HS-27A (cell line): ENCODE measurements at places on chromosomes 7 and 10.

- DNase-seq = no peak
Measured at GRCh38 chr10:86533328-86533727, 11.7 kb upstream of the WAPL start.

DNA sequence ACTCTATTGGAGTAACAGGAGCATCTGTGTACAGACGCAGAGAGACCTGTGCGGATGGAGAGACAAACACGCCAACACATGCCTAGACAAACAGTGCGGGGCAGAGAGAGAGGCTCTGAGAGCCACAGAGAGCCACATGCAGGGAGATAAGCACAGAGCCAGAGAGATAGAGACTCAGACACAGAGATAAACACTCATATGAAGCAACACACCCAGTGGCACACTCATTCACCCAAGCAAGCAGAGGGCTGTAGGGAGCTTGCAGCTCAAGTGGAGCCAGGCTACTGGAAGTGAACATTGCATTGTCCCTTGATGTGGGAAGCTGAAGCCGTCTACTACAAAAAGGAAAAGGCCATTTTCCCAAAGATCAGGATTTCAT lies 46.6 kb upstream of the PODXL start:
- no peak for DNase-seq

DNA sequence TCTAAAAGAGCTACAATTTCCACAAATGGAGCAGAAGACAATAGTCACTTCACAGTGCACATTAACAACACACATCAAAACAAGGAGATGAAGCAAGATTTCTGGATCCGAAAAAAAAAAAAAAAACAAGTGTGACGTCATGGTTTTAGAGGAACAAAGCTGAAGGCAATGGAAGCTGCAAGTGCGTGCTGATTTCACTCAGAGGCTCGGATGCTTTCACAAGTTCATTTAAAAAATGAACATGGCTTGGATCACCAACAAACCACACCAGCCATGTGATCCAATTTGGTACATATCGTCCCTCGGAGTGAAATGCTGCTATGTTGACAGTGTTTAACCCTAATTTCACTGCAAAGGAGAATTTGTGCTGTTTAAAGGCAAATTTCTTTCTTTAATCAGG lies 337.0 kb upstream of the PRKCQ start:
- no peak for DNase-seq

- DNase-seq = no peak
Measured at GRCh38 chr7:22998519-22998896, 15.4 kb downstream of the HYCC1 start.

DNA sequence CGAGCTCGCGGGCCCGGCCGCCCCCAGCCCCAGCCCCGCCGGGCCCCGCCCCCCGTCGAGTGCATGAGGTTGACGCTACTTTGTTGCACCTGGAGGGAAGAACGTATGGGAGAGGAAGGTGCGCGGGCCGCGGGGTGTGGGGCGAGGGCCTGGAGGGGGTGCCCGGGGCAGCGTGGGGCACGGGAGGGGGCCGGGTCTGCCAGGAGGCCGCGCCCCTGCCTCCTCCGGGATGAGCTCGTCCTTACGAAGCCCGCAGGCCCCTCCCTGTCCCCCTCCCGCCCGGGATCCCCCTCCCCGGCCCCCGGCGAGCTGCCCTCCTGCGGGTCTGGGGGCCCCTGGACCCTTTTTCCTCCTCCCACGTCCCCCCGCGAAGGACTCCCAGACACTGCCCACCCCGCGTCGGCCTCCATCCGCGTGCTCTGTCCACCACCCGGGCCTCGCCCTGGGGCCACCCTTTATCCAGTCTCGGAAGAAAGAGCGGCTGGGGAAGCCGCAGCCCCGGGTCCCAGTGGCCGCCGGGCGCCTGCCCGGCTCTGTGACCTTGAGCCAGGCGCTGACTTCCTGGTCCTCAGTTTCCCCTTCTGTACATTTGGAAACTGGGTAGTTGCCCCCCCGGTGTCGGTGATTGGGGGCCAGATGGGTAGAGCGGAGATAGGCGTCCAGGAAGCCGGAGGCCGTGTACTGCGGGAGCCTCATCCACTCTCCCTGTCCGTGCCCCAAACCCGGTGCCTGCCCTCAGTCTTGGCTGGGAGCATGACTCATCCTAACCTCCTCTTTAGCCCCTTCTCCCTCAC lies 521 bp downstream of the LIMK1 start:
- DNase-seq = no peak

- DNase-seq = no peak
Measured at GRCh38 chr7:91165006-91165845, 99.0 kb upstream of the FZD1 start.

- DNase-seq = no peak
Measured at GRCh38 chr10:46079831-46080585, 33.9 kb upstream of the MSMB start.

DNA sequence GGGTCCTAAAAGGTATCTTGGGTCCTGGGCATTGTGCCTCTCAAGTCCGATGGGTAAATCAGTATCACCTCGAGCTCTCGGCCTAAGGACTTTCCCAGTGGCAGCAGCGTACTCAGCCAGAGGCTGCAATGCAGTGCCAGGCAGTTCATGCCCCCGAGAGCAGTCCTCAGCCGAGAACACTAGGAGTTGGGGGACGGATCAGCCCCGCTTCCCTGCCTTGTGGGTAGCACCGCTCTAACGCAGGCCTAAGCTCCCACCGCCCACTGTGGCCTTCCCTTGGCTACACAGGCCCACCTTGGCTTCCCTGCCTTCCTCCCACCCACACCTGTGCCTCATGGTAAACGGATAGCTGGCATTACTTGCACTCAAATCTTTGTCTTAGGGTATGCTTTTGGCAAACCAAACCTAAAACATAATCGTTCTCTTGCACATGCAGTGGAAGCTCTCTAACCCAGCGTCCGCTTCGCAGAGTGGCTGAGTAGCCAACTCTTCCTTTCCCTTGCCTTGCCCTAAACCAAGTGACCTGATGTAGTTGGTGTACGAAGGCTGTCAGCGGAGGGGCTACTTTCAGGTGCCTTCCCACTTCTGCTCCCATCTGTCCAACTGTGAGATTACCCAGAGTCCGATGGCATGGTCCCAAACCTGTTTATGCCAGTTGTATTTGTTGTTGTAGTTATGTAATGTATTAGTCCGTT lies 73.2 kb upstream of the CHST15 start:
- DNase-seq = no peak

- DNase-seq = no peak
Measured at GRCh38 chr7:45089341-45089891, 647 bp upstream of the NACAD start.

DNA sequence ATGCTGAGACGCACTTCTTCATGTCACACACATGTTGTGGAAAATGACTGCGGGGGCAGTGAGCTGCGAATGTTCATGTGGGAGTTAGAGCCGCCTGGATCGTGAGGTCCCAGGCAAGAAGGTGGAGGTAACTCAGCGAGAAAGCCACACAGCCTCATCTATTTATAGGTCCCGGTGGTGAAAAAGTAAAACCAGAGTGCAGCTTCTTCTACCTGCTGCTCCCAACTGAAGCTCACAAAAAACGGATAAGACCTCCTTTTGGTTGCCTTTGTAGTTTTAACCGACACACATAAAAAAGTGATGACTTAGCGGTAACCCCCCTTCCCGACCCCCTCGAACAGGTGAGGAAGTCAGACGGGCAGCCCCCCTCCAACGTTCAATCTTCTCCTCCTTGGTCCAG lies 276.9 kb downstream of the GATA3 start:
- no peak for DNase-seq

- no peak for DNase-seq
Measured at GRCh38 chr7:85600395-85600794, 413.5 kb upstream of the SEMA3D start.

GRCh38 chr7:124246262-124246863 lies 213.5 kb upstream of the TMEM229A start:
- no peak for DNase-seq
